ENCODE measurements at places on chromosomes 1 and 21. TPM values are rescaled to one million over a fixed set of nuclear protein-coding genes. Genes with fewer than 3 reads are reported as not detected.

GRCh38 chr1:228734881-228735801, at the start of gene RHOU:
TSS of gene RHOU (plus strand) at chr1:228735479. CDS start at chr1:228735743, 264 bp downstream.
- no peaks in the 10 kb centered on the region for H3K36me3 ChIP-seq
- H3K27me3 ChIP-seq, result no peaks in the 10 kb centered on the region
- peak within 1 kb of the TSS; percentile 71 for H3K4me3 ChIP-seq
- H3K4me1 ChIP-seq, result peaks cover 31% of the 10 kb centered on the region
- DNase-seq, result peak; percentile 81

GRCh38 chr1:44275296-44275962, 62.2 kb downstream of the DMAP1 start:
- no peaks in the 10 kb centered on the region for H3K4me1 ChIP-seq
- H3K27ac ChIP-seq, result no peak overlapping the region
- DNase-seq, result no peak
- no peaks in the 10 kb centered on the region for H3K36me3 ChIP-seq
- H3K4me3 ChIP-seq, result no peak overlapping the region

DNA sequence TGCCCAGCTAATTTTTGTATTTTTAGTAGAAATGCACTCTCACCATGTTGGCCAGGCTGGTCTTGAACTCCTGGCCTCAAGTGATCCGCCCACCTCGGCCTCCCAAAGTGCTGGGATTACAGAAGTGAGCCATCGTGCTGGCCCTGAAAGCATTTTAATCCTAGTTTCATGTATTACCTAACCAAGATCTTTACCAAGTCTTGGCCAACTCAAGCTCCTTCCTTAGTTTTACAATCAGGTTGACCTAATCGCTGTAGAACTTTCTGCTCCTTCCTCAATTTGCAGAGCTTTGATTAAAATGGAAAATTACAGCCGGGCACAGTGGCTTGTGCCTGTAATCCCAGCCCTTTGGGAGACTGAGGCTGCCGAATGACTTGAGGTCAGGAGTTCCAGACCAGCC, 3.2 kb upstream of the TMEM63A start:
- H3K27me3 ChIP-seq, result no peaks in the 10 kb centered on the region
- no peak overlapping the region for H3K27ac ChIP-seq
- H3K4me1 ChIP-seq, result peaks cover 17% of the 10 kb centered on the region
- DNase-seq, result no peak

GRCh38 chr1:92515796-92516201, 29.1 kb upstream of the GFI1 start:
- no peaks in the 10 kb centered on the region for H3K27me3 ChIP-seq
- H3K36me3 ChIP-seq, result no peaks in the 10 kb centered on the region
- no peaks in the 10 kb centered on the region for H3K4me1 ChIP-seq
- H3K4me3 ChIP-seq, result no peak overlapping the region
- H3K27ac ChIP-seq, result no peak overlapping the region

DNA sequence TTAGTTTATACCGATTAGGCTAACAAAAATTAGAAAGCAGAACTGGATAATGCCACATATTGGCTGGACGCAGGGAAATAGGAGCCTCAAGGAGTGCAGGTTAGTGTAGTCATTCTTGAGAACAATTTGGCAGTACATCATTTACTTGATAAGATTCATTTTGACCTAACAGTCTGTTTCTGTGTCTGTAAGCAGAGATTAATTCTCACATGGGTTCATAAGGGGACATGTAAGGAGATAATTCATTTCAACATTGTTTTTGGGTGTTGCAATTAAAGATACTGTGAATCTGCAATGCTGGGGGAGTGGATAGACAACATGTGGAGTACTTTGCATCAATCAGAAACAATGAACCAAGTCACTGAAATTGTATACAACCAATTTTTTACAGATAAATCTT, 32.0 kb downstream of the AGO3 start:
- H3K4me1 ChIP-seq, result no peaks in the 10 kb centered on the region
- no peak overlapping the region for H3K4me3 ChIP-seq
- no peak overlapping the region for H3K27ac ChIP-seq
- no peak for DNase-seq
- H3K36me3 ChIP-seq, result no peaks in the 10 kb centered on the region

GRCh38 chr1:225865514-225865913, 16.7 kb downstream of the TMEM63A start:
- H3K36me3 ChIP-seq, result peaks cover 52% of the 10 kb centered on the region
- no peaks in the 10 kb centered on the region for H3K27me3 ChIP-seq
- no peak for DNase-seq
- no peak overlapping the region for H3K4me3 ChIP-seq

- H3K36me3 ChIP-seq, result no peaks in the 10 kb centered on the region
- no peaks in the 10 kb centered on the region for H3K27me3 ChIP-seq
- no peaks in the 10 kb centered on the region for H3K4me1 ChIP-seq
- no peak overlapping the region for H3K27ac ChIP-seq
- DNase-seq, result no peak
Measured at GRCh38 chr1:238468068-238468467, 577.3 kb upstream of the ZP4 start.

GRCh38 chr1:150009604-150010392, 728 bp downstream of the OTUD7B start:
- H3K27me3 ChIP-seq, result no peaks in the 10 kb centered on the region
- peak; percentile 56 for DNase-seq
- H3K36me3 ChIP-seq, result no peaks in the 10 kb centered on the region

GRCh38 chr1:12052008-12052573, 11.0 kb upstream of the TNFRSF8 start:
- H3K4me3 ChIP-seq, result no peak overlapping the region
- DNase-seq, result no peak
- no peaks in the 10 kb centered on the region for H3K4me1 ChIP-seq
- no peaks in the 10 kb centered on the region for H3K27me3 ChIP-seq
- H3K27ac ChIP-seq, result no peak overlapping the region

DNA sequence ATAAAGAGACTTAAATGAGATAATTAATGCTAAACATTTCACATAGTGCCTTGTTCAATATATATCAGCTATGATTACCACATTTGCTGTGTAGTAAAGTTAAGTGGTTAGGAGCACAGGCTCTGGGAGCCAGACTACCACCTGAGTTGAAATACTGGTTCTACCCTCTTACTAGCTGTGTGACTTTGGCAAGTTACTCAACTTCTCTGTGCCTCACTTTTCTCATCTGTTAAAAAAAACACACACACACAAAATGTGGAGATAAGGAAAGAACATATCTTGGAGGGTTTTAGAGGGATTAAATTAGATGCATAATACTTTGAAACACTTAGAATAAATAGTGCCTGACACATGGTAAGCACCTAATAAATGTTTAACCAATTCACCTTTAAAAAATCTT, 51.8 kb upstream of the NRDC start:
- H3K36me3 ChIP-seq, result no peaks in the 10 kb centered on the region
- H3K27ac ChIP-seq, result no peak overlapping the region
- no peak for DNase-seq
- H3K27me3 ChIP-seq, result no peaks in the 10 kb centered on the region
- no peaks in the 10 kb centered on the region for H3K4me1 ChIP-seq
- no peak overlapping the region for H3K4me3 ChIP-seq

- peak overlapping the region; percentile 70 for H3K27ac ChIP-seq
- no peak overlapping the region for H3K4me3 ChIP-seq
- peak; percentile 84 for DNase-seq
- H3K4me1 ChIP-seq, result peaks cover 68% of the 10 kb centered on the region
- H3K36me3 ChIP-seq, result no peaks in the 10 kb centered on the region
Measured at GRCh38 chr21:45322960-45323461, 35.3 kb upstream of the POFUT2 start.

ARHGAP30 gene
- 3.2 TPM for total RNA-seq

GBP6 gene
- not detected for total RNA-seq

GRIK1 gene
- total RNA-seq, result 0.29 TPM

CD48 gene
- 3.5 TPM for total RNA-seq

S100PBP gene
- 33.1 TPM for total RNA-seq

BATF3 gene
- total RNA-seq, result 1.2 TPM

Measured in thyroid gland (tissue), 4 donors.